Transverse colon (tissue), 4 donors: ENCODE measurements at places on chromosomes 3 and 15.

DNA sequence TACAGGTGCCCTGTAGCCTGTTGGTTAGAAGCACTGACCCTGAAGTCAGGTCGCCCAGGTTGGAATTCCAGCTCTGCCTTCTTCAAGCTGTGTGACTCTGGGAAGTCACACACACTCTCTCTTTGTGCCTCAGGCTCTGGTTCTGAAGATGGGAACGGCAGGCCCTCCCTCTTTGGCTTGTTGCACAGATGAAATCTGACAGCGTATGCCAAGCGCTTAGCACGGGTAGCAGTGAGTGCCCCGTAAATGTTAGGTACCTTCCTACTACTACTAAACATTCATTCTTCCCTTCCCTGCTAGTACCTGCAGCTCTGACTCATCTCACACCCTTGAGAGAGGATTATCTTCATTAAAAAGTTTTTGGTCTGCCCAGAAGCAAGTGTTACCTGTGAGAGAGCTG lies 139.0 kb downstream of the PGPEP1L start:
- no peak for DNase-seq

GRCh38 chr3:101036676-101037075 lies 43.5 kb upstream of the ABI3BP start:
- no peak for DNase-seq

- no peak for DNase-seq
Measured at GRCh38 chr3:187230011-187230410, 32.7 kb downstream of the RTP1 start.

DNA sequence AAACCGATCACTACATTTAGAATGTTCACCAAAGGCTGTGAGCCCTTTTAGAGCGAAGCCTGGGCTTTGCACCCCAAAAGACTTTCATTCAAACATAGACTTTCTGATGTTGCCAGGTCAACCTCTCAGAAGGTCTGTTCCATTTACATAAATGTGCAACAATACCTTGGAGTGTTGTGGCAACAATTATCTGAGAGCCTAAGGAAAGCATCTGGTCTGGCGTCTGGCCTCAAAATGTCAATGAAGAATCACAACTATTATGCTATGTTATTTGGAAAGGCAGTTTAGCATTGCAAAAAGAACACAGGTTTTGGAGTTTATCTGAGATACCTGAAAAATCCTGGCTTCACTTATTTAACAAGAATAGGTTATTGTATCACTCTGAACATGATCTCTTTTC lies 50.0 kb downstream of the POLR2M start:
- DNase-seq, result no peak

- DNase-seq, result no peak
Measured at GRCh38 chr15:33234020-33234461, 39.5 kb upstream of the FMN1 start.

GRCh38 chr15:87736891-87737389 lies 519.6 kb downstream of the NTRK3 start:
- no peak for DNase-seq

- DNase-seq, result no peak
Measured at GRCh38 chr3:174097686-174098085, 700.1 kb downstream of the NLGN1 start.

DNA sequence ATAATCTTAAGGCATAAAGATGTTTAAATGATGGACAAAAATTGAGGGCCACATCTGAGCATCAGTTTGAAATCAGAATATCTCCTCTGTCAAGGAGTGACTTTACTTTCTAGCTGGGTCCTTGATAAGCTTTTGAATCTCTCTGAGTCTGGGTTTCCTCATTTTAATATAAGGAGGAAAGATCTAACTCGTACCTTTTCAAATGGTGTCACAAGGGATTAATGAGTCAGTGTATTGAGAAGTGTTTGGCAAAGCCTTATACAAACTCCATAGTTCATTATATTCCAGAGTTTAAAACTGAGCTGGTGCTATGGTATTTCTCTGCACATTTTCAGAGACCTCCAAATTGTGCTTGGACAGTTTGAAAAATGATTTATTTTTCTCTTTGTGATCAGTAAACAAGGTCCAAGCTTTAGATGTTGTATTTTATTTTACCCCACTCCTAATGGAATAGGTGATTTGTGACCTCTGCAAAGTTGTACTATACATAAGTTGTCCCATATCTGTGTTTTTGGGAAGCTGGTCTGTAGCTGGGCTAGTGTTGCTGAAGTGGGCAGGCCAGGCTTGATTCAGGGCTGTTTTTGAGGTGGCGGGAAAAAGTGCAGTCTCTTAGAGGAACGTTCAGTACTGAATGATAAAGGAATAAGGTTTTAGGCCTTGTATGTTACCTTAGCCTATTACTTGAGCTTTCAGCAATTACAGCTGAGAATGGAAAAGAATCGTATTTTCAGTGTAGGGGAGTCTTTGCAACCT lies 5.6 kb downstream of the FNDC3B start:
- DNase-seq, result no peak

DNA sequence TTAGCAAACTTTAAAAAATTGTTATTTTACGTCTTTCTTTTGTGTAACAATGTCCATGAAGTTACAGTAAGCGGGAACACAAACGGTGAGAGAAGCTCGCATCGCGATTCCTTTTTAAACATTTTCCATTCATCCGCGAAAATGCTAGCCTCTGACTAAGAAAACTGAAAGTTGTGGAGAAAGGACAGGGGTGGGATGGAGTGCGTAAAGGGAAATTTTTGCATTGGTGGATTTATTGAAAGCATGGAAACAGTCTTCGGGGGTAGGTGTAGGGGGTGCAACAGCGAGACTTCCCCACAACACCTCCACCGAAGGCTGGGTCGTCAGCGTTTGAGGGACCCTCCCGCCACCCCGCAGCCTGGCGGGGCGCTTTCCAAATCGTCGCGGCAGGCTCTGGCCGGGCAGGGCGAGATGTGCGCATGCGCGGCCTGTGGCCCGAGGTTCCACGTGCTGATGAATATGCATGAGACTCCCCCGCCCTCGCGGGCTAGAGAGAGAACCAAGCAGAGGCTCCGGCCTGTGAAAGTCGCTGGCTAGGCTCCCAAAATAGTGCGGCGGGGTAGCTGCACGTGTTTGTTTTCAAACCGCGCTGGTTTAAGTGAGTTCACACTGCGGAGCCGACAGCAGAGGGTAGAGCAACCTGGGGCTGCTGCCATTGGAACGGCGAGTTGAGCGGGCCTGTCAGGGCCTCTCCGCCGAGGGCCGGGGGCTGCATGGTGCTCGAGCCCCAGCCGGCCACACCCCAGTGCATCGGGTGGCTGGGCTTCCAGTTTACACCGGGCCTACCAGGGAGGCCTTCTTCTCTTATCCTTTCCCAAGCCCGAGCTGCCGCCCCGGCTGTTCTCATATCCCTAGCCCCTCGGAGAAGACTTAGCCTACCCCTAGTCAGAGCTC lies 9.9 kb downstream of the ZIC1 start:
- no peak for DNase-seq

DNA sequence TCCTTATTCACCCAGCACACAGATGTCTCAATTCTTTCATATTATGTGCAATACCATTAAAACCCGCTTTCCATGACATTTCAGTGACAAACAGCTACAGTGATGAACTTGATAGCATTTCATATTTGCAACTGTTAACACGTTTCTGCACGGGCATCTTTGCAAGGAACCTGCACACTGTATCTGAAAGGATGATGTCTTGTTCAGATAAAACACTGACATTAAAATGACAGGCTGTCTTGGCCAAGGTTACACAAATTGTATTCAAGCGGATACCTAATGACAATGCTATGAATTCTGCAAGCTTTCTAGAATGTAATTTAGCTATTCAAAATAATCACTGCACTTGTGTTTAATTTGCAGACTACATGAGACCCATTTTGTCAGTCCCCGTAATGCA lies 529.2 kb downstream of the FOXP1 start:
- no peak for DNase-seq

DNA sequence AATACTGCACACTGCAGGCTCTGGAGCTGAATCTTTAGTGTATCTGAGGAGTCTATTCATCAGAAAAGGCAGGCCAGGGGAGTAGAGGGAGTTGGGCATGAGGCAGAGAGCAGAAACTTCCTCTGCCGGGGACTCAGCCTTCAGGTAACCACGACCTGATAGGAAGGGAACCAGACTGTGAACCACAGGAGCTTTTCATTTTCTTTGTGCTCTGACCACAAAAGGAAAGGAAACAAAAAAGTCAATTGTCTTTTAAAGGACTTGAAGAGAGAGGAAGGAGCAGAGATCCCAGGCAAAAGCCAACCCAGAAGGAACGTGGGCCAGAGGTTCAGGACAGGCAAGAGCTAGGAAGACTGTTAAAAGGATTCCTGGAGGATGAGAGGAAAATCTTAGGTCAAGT lies 573.3 kb downstream of the EPHB1 start:
- no peak for DNase-seq

- peak; percentile 74 for DNase-seq
Measured at GRCh38 chr15:101528108-101528916, 38.8 kb upstream of the PCSK6 start.

GRCh38 chr3:103991461-103992115 lies 1375.1 kb upstream of the ALCAM start:
- DNase-seq, result no peak

GRCh38 chr3:128266453-128266852 lies 113.2 kb downstream of the EEFSEC start:
- DNase-seq, result no peak

DNA sequence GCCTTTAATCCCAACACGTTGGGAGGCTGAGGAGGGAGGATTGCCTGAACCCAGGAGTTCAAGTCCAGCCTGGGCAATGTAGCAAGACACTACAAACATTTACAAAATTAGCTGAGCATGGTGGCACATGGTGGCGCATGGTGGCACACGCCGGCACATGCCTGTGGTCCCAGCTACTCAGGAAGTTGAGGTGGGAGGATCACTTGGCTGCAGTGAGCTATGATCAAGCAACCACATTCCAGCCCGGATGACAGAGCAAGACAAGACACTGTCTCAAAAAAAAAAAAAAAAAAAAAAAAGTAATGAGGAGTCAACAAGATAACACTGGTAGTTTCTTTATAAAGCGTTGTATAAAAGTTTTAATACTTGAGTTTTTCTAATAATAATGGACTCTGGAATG lies 10.1 kb downstream of the FEZF2 start:
- no peak for DNase-seq

GRCh38 chr3:190073264-190074008 lies 47.3 kb downstream of the P3H2 start:
- DNase-seq, result peak; percentile 18

GRCh38 chr3:130748981-130749380 lies 2.4 kb upstream of the PIK3R4 start:
- no peak for DNase-seq

DNA sequence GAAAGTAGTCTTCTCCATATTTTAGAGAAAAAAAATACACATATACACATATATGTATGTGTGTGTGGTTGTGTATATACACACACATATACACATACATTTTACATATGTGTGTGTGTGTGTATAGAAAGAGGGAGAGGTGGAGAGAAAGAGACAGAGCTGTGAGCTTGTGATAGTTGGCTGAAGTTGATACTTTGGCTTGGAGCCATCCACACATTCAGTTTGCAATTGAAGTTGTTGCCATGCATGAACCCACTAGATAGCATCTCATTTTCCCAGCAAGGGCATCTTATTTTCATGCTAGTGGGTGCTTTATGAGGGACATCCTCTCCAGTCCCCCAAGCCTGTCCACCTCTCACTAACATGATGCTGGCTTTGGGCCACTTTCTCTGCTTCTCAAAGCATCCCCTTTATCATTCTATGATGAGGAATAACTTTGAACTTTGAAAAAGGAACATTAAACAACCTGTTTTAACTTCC lies 228.6 kb downstream of the ZNF621 start:
- no peak for DNase-seq

- DNase-seq, result peak; percentile 47
Measured at GRCh38 chr3:62051506-62051905, 321.8 kb downstream of the FEZF2 start.

- no peak for DNase-seq
Measured at GRCh38 chr15:69562116-69562515, 109.5 kb downstream of the RPLP1 start.

DNA sequence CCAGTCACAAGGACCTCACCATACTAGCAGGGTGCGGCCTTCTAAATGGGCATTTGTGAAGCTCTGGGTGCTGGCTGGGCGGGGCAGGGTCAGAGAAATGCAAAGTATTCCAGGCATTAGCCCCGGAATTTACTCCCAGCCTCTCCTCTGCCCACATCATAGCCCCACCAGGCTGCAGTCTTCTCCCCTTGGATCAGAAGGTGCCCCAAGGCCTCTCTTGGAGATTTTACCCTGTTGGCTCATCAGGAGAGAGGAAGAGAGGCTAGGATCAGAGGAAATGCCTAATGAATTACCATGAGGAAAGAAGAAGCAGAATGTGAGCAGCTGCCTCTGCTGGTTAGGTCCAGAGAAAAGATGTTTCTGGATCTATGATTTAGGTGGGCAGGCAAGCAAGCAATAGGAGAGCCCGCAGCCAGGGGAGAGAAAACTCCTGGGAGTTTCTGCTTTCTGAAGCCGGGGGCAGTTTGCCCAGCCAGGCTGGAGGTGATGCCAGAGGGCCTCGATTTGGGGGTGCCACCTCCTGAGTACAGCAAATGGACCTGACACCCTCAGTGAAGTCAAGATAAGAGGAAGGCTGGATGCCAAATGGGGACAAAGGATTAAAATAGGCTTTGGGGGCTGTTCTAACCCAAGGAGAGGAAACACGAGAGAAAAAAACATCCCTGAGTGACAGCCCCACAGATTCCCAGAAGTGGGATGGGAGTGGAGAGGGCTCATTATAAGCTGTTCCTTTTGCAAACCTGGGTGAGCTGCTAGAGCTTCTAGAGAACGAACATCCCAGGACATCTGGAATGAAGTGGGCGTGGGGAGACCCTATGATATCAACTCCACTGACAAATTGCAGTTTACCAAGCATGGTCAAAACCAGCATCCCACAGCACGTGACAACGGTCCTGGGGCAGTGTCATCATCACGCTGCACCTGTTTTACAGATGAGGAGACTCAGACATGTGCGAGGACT lies 65.4 kb downstream of the BDH1 start:
- DNase-seq, result no peak

GRCh38 chr15:66110864-66111263 lies 142.7 kb downstream of the MEGF11 start:
- DNase-seq, result no peak

DNA sequence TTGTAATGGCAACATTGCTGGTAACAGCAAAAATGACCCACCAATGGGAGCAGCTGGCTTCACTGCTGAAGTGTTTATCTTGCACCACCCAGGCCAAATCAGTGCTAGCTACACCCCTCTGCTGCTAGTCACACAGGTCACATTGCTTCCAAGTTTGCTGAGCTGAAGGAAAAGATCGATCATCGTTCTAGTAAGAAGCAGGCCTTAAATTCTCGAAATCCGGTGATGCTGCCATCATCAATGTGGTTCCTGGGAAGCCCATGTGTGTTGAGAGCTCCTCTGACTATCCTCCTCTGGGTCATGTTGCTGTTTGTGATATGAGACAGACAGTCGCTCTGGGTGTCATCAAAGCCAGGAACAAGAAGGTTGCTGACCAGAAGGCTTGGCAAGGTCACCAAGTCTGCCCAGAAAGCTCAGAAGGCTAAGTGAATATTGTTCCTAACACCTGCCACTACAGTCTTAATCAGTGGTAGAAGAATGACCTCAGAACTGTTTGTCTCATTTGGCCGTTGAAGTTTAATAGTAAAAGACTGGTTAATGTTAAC lies 21.2 kb downstream of the TM4SF4 start:
- DNase-seq, result no peak
